ENCODE measurements at places on chromosomes 12 and 14. TPM values are rescaled to one million over a fixed set of nuclear protein-coding genes. Genes with fewer than 3 reads are reported as not detected.

Gene COX14
- 25.1 TPM for total RNA-seq

Gene GPR162
- total RNA-seq, result 5.5 TPM

Gene HOXC5
- total RNA-seq, result 2.7 TPM

Gene FAM186B
- 0.24 TPM for total RNA-seq

Gene TCL1B
- not detected for total RNA-seq

DNA sequence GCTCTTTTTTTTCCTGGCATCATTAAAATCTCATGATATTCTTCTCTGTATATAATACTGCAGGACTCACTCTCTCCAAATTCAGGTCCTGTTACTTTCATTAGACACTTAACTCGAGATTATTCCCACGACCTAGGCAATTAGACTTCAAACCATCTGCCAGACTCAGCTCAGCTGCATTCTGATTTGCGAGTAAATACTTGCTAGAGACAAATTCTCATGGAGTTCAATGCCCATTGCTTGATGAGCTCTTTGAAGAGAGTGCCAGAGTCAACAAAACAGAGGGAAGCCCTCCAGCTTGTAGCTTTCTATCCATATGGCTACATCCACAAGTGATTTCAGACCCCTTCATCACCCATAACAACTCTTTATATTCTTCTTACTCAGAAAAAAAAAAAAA is 88.3 kb downstream of the GTF2A1 start:
- DNase-seq, result no peak

DNA sequence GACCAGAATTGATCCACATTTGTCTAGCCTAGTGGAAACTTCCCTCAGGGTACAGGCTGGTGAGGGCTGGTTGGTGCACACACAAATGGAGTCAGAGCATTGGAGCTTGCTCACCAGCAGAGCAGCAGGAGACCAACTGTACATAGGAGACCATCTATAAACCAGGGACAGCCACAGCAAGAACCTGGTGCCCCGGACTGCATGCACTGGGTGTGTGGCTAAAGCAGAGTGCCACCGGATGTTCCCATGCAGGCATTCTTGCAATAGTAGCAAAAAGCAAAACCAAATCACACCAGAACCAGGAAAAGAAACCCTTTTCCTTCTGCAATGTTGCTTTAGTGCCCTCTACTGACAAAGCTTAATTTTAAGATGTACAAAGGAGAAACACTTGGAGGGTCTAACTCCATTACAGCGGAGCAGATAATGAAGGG is 136.4 kb downstream of the MDGA2 start:
- DNase-seq, result no peak

- DNase-seq, result no peak
These were observed 15.5 kb upstream of the HDAC7 start for GRCh38 chr12:47835006-47835830.

- no peak for DNase-seq
These were observed 1505.6 kb upstream of the FLRT2 start for GRCh38 chr14:84024231-84024820.

GRCh38 chr12:38886064-38886463 is 19.3 kb downstream of the CPNE8 start:
- DNase-seq, result no peak

GRCh38 chr14:105427936-105428485 is 8.4 kb downstream of the MTA1 start:
- no peak for DNase-seq

DNA sequence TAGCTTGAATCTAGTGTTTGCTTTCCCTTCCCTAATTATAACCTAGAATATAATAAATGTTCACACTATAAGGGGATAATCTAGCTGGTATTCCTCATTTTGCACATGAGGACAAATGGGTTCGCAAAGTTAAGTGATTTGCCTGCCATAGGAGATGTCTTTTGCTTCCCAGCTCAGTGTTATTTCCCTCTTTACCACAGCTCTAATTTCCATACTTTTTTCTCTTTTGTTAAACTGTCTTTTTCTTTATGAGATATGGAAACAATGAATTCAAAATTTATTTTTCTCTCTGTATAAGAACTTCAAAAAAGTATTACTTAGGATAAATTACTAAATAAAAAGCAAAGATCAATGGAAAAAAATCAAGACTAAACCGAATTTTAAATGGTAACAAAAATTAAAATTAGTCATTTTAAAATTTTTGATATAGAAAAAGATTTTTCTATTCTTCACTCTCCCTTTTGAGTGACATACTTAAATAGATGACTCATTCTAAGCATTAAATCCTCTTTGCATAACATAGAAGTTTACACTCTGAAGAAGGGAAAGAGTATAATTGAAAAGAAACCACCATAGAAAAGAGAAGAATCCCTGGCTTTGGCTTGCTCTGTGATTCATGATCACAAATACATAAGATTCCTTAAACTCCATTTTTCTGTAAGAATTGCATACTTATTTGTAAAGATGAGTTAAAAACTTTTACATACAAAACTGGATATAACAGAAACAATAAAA is 97.3 kb downstream of the INSM2 start:
- no peak for DNase-seq

GRCh38 chr14:103641161-103641560 is 12.2 kb downstream of the KLC1 start:
- DNase-seq, result no peak

- DNase-seq, result no peak
These were observed 759.2 kb upstream of the MGAT4C start for GRCh38 chr12:87015352-87015751.

- no peak for DNase-seq
These were observed 26.4 kb upstream of the DICER1 start for GRCh38 chr14:95183532-95184412.

DNA sequence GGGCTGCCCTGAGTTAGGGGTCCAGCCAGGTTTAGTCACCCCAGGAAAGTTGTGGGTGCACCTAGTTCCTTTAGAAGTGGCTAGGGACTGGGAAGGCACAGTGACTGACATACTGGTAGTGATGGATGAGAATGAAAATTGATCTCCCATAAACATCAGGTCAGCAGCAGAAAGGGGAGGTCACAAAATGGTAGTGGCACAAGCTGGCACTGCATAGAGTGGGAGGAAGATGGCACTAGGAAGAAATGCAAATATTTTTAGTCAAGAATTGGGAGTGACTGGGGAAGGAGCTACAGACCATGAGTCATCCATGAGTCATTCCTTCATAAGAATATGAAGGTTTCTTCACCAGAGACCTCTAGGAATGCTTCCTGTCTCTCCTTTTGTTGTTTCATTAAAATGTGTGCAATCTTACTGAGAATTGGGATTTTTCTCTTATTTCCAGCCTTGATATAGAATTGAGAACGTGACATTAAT is 198.3 kb upstream of the AMIGO2 start:
- no peak for DNase-seq

DNA sequence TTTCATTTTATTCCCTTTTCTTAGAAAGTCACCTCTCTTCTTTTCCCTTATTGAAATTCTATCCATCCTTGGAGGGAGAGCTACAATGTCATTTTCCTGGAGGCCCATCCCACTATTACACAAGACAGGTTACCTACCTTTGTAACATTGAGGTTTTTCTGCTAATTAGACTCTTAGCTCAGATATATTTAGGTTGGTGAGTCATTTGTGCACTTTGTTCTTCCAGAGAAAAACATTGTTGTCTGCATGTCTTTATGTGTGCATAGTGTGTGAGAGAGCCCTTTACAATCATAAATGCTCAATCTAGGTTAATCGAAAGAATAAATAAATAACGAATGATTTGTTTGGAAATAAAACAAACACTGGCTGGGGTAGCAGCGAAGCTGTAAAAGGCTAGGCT is 191.8 kb downstream of the DACT1 start:
- DNase-seq, result no peak

Data from progenitor cell of endocrine pancreas (in vitro differentiated cells).